NCI-H1417 treated with DMSO at 0.1 percent for 48 hours (cell line): ENCODE measurements at places on chromosomes 1 and 21.

DNA sequence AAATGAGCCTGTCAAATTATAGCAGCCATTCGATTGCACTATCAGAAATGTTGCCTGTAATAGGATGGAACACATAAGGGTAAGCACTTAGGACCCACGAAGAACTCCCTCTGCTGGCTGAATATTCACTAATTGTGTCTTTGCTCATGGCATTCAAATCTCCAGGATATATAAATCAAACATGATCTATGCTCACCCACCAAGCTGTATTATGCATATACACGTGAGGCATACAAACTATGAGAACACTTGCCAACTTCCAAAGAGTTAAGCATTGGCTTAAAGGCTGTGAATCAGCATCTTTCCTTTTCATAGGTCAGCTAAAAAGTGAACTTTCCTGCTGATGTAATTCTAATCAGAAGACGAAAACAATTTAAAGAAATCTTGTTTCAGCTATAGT lies 34.5 kb downstream of the TMPRSS15 start:
- DNase-seq, result no peak

GRCh38 chr21:14530592-14530991 lies 15.5 kb downstream of the SAMSN1 start:
- no peak for DNase-seq

- no peak for DNase-seq
Measured at GRCh38 chr1:57272150-57272549, 151.7 kb downstream of the DAB1 start.

DNA sequence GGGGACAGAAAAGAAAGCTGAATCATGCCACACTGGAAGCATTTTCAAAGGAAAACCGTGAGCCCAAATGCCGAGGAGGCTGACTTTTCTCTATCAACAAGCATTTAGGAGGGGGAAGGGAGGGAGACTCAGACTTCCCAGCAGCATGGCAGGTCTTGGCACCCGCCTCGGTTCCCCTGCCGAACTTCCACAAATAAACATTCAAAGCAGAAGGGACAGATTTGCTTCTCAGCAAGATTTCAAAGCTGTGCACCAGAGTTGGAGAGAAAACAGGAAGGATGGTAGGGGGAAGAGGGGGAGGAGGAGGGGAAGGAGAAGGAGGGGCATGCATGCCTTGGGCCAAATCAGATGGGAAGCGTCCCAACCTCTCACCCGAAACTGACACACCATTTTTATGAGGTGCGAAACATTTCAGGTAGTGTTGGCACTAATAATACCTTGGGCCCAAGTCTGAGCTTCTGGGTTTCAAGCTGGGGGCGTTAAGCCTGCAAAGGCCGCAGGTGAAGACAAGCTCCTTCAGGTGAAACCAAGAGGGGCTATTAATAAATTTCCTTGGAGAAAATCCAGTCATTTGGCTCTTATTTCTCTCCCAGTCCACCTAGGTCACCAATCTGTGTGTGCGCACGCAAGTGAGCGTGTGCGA lies 26.4 kb downstream of the ABCA4 start:
- no peak for DNase-seq

GRCh38 chr1:112990271-112990670 lies 34.3 kb upstream of the SLC16A1 start:
- no peak for DNase-seq

- DNase-seq, result no peak
Measured at GRCh38 chr1:49136738-49137251, 360.1 kb upstream of the BEND5 start.

DNA sequence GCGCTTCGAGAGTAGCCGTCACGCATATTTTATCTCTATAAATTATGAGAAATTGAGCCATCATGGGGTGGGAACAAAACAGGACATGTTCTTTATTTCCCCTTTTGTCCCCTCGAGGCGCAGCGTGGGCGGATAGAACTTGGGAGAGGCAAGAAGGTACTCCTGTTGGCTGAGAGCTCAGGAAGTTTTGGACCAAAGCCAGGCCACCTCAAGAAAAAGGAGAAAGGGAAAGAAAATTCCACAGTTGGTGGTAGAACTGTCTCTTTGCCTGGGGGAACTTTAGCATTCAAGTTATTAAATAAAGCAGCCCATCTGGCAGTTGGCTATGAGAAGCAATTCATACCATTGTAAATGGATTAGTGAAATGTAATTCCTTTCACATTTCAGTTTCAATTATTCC lies 76.4 kb upstream of the DSCAM start:
- no peak for DNase-seq

DNA sequence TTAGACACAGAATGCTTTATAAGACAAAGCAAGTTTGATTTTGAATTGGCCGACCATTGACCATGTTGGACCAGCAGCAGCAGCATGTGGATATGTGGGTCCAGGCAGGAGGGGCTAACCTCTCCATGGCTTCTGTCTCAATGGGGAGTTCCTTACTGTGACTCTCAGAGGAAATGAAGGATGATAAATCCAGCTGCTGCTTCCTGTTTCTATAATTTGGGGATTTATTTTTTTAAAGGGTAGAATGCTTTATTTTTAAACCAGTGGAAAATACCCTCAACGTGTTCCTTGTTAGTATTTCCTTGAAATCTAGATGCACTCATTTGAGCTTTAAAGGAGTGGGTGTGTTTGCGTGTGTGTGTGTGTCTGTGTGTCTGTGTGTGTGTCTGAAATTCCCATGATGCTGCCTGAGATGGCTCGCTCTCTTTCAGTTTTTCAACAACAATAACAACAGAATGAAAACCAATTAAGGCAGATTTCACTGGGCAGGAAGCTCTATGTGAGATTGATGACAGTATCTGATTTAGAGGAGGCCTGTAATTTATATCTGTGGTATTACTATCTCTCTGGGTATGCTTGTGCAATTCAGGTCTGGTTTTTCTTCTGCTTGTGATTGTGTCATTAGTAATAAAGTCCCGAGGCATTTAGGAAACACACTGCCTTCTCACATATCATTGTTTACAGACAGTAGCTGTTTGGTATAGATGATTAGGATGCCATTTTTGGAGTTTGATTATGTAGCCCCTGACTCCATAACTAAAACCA lies 86.1 kb upstream of the ZNF326 start:
- DNase-seq, result no peak

GRCh38 chr1:43365678-43366077 lies 2.1 kb downstream of the ELOVL1 start:
- no peak for DNase-seq

DNA sequence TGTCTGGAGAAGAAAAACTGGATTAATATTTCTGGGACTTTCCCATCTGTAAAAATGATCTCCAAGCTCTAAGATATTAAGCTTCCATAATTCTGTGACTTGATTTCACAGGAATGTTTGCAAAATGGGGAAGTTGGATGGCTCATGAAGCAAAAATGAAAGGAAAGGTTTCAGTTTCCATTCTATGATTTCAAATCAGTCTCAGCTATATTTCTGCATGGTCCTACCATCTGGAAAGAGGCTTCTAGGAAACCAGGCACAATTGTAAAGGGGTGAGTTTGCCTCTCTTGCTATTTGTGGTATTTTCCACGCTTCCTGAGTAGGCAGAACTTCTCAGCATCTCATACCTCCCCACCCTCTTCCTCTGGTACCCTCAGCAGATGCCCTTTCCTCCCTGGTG lies 22.4 kb upstream of the ACTN2 start:
- DNase-seq, result no peak

DNA sequence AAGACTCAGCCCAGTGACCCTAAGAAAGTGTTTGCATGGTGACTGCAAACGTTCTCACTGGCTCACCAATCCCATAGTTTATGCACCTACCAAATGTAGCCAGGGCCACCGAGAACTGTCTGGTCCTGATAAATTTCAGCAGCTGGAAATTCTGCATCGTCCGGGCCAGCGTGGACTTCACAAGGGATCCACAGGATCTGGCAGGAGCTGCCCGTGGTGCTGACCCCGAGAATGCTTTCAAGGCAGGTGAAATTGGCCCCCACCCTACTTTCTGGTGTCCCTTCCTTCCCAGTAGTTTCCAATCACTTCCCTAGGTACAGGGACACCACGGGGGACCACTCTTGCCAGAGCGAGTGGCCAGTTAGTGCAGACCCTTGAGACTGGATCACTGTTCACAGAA lies 26.2 kb downstream of the UBASH3A start:
- no peak for DNase-seq

- no peak for DNase-seq
Measured at GRCh38 chr1:38221006-38221649, 174.5 kb upstream of the POU3F1 start.

DNA sequence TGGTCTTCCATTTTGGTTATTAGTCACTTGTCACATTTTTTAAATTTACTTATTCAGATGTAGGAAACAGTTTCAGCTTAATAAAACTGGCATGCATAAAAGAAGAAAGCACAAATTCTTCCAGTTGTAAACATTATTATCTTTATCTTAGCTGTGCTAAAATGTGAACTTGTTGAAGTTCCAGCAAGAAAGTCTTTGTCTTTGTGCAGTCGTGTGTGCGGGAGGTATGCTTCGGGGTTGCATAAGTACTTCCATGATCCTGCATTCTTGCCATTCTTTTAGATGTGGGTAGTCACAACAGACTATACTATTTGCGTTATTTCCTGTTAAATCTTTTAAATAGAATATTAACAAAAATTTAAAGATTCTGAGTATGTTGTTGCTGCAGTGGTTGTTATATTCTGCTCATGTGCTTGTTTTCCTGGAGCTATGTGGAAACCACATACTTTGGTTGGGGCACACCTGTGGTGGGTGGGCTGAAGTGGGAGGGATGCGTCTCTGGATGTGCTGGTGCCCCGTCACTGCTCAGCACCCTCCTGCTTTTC lies 49.9 kb downstream of the CBS start:
- DNase-seq, result no peak

GRCh38 chr1:61083013-61083806 lies 849 bp downstream of the NFIA start:
- DNase-seq, result no peak

DNA sequence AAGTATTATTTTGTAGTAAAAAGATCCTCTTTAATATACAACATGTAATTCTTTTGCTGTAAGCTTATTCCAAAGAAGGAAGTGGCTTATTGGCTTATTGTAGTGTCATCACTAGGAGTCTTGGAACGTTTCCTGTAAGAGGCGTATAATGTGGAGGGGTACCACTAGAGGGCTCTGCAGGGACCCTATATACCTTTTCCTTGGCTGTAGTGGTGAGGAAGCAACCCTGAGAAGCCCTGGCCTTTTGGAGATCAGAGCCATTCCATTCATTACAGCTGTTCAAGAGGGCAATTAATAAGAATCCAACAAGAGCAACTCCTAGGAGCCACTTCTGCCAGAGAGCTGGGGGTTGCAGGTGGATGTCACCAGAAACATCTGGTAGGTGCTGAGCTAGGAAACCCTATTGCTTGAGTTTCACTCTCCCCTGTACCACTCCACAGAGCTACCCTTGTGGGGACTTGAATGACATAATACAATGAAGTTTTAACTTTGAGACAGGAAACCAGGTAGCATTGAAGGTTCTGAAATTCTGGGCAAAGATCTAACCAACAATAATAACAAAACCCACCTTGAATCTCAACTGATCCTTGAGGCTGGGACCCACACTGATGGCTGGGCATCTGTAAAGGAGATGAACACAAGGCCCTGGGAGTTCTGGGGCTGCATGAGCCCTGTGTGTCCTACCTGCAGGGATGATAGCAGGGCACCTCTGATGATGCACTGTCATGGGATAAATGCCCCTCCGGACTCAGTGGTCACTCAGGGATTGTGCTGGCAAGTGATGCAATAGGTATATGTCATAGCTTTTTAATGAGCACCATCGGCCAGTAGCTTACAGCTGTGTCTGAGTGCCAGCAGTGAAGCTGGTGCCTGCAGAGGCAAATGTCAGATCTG lies 160.2 kb upstream of the COA6 start:
- no peak for DNase-seq

DNA sequence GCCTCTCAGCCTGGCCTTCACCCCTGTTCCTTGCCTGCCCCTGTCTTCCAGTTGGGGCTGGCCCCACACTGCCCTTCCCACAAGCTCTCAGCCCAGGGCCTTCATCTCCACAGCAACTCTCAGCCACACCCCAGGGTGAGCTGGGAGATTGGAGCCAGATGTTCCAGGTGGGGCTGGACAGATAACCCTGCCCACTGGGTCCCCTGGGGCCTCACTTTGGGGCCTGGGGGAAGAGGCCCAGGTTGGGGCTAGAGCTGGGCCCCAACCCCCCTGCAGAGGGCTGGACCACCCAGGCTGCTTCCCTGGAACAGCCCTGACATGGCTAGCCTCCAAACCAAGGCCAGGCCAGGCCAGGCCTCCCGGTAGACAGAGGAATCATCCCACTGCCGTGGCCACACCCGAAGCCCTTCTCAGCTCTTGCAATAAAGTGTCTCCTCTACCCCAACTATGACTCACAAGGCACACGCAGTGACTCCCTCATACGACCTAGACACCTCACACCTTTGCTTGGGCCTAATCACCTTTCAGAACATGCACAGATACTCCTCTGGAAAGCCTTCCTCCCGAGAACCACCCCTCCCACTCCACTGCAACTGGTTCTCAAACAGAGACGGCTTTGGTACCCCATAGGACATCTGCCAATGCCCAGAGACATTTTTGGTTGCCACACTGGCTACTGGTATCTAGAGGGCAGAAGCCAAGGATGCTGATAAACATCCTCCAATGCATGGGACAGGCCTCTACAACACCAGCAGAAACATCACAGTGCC lies 22.2 kb downstream of the SLC2A1 start:
- DNase-seq, result no peak

GRCh38 chr1:157112186-157112867 lies 12.7 kb upstream of the ETV3L start:
- DNase-seq, result no peak

- DNase-seq, result no peak
Measured at GRCh38 chr1:16138772-16139221, 17.1 kb downstream of the EPHA2 start.

GRCh38 chr1:42961312-42962091 lies 2.8 kb upstream of the SLC2A1 start:
- DNase-seq, result no peak

DNA sequence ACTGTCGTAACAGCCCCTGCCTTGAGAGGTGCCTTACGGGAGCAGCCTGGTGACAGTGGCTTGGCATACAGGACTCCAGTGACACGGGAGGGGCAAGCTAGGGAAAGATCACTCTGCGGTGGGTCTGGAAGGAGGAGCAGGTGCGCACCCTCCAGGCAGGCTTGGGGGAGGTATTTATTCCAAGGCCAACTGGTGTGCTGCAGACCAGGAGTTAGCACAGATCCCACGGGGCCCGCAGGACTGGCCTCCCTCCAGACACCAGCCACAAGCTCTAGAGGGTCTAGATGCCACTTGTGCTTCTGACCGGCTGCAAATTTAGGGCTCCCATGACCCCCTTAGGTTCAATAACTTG lies 22.1 kb downstream of the PSEN2 start:
- no peak for DNase-seq

- no peak for DNase-seq
Measured at GRCh38 chr1:93992954-93993353, 83.7 kb upstream of the GCLM start.

DNA sequence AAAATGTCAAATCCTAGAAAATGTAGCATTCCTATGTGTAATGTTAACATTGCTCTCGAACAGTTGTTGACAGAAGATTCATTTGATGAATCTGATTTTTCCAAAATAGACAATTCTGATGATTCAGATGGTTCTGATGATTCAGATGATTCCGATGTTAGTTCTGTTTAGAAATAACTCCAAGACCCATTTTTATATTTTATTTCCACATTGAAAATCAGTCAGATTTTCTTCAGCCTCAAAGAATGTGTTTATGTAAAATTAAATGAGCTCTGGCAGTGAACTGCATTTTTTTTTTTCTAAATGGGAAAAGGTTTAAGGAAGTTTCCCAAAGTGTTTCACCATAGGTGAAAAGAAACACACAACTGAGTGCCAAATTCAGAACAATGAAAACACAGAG lies 136.5 kb downstream of the TSEN15 start:
- DNase-seq, result no peak
